ENCODE measurements at places on chromosomes 6 and 20. TPM values are rescaled to one million over a fixed set of nuclear protein-coding genes. Genes with fewer than 3 reads are reported as not detected.
A peak's percentile ranks its signal among the peaks of the same experiment; 100 is the strongest.

Gene MEA1
- 90.9 TPM for total RNA-seq

Gene FERMT1
- 1.5 TPM for total RNA-seq

DNA sequence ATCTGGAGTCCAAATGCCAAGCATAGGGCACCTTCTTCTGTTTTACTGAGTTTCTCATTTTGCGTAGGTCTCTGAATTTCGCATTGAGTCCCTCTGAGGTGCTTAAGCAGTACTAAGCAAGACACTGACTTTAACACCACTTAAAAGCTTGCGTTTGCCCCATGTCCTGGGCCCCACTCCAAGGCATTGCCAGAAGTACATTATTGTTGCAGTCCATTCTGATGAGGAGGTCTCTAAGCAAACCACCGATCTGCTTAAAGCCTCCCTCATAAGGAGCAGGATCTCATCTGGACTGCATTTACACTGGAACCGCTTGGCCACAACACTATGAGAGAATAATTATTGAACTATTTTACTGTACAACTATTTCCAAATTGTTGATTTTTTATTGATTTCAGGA is 16.3 kb downstream of the BMP2 start:
- H3K27ac ChIP-seq: no peak overlapping the region
- H3K4me1 ChIP-seq: no peaks in the 10 kb centered on the region
- H3K4me3 ChIP-seq: no peak overlapping the region
- DNase-seq: no peak
- no peaks in the 10 kb centered on the region for H3K36me3 ChIP-seq
- H3K27me3 ChIP-seq: no peaks in the 10 kb centered on the region

Gene BNIP5
- total RNA-seq: not detected

- H3K4me3 ChIP-seq: no peak overlapping the region
- DNase-seq: no peak
- no peaks in the 10 kb centered on the region for H3K4me1 ChIP-seq
- H3K27ac ChIP-seq: no peak overlapping the region
- H3K27me3 ChIP-seq: peaks cover 2% of the 10 kb centered on the region
Observed at GRCh38 chr6:167744681-167745669, 81.7 kb upstream of the AFDN start.

DNA sequence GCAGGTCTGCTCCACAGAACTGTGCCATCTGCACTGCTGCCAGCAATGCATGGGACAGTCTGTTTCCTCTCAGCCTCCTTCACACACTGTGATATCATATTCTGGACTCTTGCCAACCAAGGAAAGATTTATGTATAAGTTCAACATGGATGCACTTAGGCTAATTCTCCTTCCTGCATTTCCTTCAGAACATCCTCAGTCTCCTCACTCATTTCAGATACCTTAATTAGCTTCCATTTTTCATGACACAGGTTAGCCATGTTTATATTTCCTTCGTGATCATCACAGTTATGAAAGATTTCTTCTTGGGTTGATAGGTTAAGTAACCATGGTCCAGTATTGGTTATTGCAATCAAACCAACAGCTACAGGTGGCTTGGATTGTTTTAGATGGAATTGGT is 46.4 kb upstream of the DDR1 start:
- H3K27me3 ChIP-seq: no peaks in the 10 kb centered on the region
- no peak overlapping the region for H3K27ac ChIP-seq
- no peak overlapping the region for H3K4me3 ChIP-seq
- H3K36me3 ChIP-seq: no peaks in the 10 kb centered on the region
- peaks cover 20% of the 10 kb centered on the region for H3K4me1 ChIP-seq

Gene LPIN3
- total RNA-seq: 1.2 TPM

GRCh38 chr6:7129784-7130569 is 22.2 kb downstream of the RREB1 start:
- peaks cover 56% of the 10 kb centered on the region for H3K36me3 ChIP-seq
- peaks cover 70% of the 10 kb centered on the region for H3K4me1 ChIP-seq
- no peak for DNase-seq
- H3K4me3 ChIP-seq: no peak overlapping the region

Gene KCNK15
- 0.34 TPM for total RNA-seq

Gene STMND1
- not detected for total RNA-seq

DNA sequence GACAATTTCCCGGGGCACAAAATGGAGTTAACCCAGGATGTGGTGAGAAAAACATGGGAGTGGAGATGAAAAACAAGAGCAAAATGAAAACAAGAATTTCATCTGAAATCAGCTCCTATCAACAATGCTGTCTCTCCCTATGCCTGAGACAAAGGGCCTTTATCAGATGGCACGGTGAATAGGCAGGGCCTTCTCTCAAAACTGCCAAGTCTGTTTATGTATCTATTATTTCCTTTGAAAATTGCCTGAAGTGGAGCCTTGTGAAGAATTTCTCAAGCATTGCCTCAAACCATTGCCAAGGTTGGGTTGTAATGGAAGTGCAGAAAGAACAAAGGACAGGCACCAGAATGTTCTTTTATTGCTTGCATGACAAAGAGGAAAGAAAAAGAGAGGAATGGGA is 74.7 kb downstream of the BTBD3 start:
- H3K27me3 ChIP-seq: no peaks in the 10 kb centered on the region
- H3K27ac ChIP-seq: no peak overlapping the region
- no peaks in the 10 kb centered on the region for H3K36me3 ChIP-seq
- H3K4me1 ChIP-seq: no peaks in the 10 kb centered on the region
- no peak overlapping the region for H3K4me3 ChIP-seq

Gene SLC22A2
- total RNA-seq: not detected

DNA sequence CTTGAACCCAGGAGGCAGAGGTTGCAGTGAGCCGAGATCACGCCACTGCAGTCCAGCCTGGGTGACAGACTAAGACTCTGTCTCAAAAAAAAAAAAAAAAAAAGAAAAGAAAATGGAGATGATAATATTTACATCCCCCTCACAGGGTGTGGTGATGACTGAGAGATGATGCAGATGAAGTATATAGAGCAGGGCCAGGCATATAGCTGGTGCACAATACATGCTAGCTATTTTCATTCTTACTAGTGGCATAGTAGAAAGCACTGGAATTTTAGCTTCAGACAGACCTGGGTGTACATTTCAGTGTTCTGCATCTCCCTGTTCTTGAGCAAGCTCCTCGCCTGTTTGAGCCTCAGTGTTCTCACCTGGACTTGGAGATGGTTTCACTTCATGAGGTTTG is 36.9 kb downstream of the CEBPB start:
- H3K4me3 ChIP-seq: no peak overlapping the region
- H3K27ac ChIP-seq: no peak overlapping the region
- no peaks in the 10 kb centered on the region for H3K27me3 ChIP-seq
- no peaks in the 10 kb centered on the region for H3K36me3 ChIP-seq

Gene EYS
- total RNA-seq: not detected

GRCh38 chr6:33320315-33321181 is 3.0 kb upstream of the ZBTB22 start:
- H3K4me3 ChIP-seq: peak overlapping the region; percentile 81
- H3K36me3 ChIP-seq: peaks cover 55% of the 10 kb centered on the region
- no peaks in the 10 kb centered on the region for H3K27me3 ChIP-seq
- H3K27ac ChIP-seq: no peak overlapping the region
- DNase-seq: no peak
- H3K4me1 ChIP-seq: peaks cover 49% of the 10 kb centered on the region

Gene MYO6
- 0.60 TPM for total RNA-seq

Data from activated T-helper 2 cell treated with anti-CD3 and anti-CD28 coated beads, Interferon-gamma antibody, Interleukin-2, Interleukin-4, amounts not matched to agents 10 μg/mL and 5 μg/mL and 100 μg/mL, durations not matched to agents 14 hours and 24 hours and 36 hours (primary cell).